ENCODE measurements at places on chromosomes 6 and 20.

DNA sequence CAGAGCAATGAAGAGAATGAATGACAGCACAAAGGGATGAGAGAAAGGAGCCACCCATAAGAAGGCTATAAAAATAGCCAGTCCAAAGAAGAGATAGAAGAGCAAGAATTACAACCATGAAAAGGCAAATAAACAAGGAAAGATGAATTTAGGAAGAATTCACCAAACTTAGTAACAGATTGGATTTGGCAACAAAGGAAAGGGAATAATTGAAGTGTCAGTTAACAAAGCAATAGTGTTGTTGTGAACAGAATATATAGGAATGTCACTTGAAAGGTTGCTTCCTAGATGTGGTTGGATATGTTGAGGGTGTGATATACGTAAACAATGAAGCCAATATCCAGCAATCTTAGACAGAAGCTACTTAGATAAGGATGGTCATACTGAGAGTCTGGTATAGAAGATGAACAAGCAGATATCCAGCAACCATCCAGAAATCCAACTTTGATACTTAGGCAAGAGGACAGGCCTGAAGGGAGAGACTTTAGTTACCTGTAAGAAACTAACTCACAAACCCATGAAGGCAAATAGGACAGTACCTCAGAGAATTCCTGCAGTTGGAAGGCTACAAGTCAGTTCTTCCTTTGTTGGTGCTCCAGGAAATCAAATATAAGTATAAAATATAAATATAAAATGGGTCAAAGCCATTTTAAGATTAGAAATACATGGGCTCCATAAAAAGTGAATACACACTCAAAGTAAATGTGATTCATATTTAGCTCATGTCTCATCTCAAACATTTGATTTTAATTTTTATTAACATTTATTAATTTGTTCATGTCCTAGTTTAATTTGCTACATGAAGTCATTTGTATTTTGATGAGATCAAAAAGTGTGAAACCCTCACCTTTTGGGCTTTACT is 106.5 kb downstream of the HFE start:
- no peak for DNase-seq

GRCh38 chr6:42255050-42255449 is 37.4 kb upstream of the MRPS10 start:
- no peak for DNase-seq

GRCh38 chr20:37803438-37804307 is 99.3 kb upstream of the VSTM2L start:
- no peak for DNase-seq

DNA sequence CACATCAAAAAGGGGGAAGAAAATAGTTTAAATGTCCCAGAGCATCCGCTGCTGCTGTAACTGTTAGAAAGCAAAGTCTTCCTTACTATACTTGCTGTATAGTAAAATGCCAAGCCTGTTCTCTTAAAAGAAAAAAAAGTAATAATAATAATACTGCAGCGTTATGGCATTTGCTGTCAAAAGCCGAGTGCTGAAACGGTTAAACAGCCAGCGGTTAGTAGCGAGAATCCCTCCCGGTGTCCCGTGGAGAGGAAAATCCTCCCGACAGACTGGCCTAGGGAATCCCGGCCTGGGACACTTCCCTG is 19.5 kb upstream of the NFATC2 start:
- DNase-seq: no peak

DNA sequence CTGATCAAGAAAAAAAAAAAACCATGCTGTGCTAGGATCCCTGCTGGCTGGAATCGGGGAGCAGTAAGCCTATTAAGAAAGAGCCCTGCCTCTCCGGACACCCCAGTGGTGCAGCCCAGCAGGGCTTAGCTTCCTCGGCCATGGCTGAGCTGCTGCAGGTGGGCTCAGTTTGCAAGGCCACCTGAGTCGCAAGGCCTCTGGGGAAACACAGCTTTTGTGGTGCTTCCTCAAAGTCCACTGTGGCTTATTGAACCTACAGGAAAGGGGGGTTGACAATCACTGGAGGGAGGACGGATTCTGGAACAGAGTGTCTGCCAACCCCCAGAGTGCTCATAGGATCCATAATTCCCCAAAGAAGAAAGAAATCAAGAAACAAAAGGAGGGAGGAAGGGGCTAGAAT is 240.8 kb downstream of the SMOC2 start:
- no peak for DNase-seq

GRCh38 chr6:36373368-36374019 is 14.0 kb downstream of the ETV7 start:
- DNase-seq: no peak

DNA sequence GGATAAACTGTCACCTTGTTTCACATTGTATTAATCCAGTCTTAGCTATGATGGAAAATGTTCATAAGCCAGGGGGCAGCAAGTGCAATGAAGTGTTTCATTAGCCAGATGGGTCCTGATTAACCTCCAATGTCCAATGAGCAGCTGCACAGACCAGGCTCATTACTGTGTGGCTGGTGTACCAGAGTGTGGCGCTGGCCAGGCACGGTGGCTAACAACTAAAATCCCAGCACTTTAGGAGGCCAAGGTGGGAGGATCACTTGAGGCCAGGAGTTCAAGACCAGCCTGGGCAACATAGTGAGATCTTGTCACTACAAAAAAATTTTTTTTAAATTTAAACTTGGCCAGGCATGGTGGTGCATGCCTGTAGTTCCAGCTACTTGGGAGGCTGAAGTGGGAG is 201.7 kb upstream of the FOXQ1 start:
- no peak for DNase-seq

- peak; percentile 73 for DNase-seq
Observed at GRCh38 chr6:39166189-39166911, 51.4 kb upstream of the SAYSD1 start.

DNA sequence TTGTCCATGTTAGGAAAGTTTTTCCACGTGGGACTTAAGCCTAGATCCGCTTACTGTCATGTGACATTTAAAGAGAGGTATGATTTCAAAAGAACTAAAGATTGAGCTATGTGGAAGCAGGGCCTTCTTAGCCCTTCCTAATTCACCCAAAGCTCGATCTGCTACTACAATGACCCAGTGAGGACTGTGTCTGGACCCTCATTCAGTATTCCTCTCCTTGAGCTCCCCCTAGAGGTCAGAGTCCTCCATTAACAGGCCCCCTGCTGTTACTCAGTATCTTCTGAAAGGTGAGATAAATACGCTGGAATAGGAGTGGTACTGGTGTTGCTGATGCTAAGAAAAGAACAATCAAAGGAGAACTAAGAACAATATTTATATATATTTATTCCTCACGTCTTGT is 414.0 kb downstream of the GJA1 start:
- DNase-seq: no peak

- DNase-seq: no peak
Observed at GRCh38 chr6:25157842-25158241, 121.3 kb upstream of the CARMIL1 start.

DNA sequence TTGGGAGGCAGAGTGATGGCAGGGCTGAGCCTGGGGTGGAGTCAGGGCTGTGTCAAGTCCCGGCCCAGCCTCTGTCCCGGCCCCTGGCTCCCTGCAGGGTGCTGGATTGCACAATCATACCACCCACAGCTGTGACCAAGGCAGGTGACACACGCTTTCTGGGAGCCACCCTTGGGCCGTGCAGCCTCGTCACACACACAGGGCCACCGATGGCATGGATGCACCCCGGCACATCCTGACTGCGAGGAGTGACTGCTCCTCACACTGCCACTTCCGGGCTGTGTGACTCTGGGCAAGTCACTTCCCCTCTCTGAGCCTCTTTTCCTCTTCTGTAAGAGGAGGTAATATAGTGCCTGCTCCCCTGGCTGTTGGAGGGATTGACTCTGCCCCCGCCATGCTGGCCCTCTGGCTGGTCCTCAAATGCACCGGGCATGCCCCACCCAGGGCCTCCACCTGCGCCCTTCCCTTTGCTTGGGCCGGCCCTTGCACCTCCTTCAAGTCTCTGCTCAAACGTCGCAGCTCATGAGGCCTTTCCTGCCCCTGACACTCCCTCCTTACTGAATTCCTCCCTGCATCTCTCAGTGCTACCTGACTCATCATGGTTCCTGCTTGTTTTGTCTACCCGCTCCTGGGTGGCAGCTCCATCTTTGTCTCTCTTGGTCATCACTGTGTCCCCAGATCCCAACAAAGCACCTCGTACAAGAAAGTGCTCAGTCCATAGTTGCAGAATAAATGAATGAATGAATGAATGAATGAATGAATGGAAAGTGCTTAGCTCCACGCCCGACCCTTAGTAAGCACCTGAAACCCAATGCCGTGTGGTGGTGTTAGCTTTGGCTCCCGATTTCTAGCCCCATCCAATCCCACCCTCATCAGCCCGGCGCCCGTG is 93.5 kb downstream of the CEBPB start:
- no peak for DNase-seq

DNA sequence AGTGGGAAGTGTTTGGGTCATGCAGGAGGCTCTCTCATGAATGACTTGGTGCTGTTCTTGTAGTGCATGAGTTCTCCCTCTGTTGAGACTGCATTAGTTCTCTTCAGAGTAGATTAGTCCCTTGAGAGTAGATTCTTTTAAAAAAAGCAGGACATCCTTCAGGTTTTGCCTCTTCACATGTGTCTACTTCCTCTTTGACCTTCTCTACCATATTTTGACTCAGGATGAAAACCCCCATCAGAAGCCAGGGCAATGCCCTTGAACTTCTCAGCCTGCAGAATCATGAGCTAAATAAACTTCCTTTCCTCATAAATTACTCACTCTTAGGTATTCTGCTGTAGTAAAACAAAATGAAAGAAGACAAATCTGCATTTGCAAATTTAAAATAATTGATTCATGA is 170.3 kb downstream of the CD109 start:
- DNase-seq: no peak

GRCh38 chr6:90048206-90048967 is 154.1 kb downstream of the GJA10 start:
- DNase-seq: no peak

DNA sequence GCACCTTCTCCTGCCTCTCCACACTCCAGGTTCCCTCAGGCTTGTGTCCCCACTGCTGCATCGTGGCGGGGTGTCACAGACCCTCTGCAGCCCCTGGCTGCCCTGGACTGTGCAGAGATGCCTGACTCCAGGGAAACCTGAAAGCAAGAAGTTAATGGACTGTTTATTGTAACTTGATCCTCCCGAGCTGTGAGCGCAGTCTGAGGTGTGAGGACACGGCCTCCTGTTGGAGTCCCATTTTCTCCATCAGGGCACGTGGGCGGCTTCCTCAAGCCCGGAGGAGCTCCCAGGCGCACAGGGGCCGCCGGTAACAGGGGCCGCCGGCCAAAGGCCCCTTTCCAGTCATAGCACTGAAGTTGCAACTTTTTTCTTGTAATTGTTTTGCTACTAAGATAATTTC is 16.9 kb downstream of the RBM38 start:
- DNase-seq: no peak

- DNase-seq: no peak
Observed at GRCh38 chr6:152386131-152386530, 251.0 kb downstream of the SYNE1 start.

DNA sequence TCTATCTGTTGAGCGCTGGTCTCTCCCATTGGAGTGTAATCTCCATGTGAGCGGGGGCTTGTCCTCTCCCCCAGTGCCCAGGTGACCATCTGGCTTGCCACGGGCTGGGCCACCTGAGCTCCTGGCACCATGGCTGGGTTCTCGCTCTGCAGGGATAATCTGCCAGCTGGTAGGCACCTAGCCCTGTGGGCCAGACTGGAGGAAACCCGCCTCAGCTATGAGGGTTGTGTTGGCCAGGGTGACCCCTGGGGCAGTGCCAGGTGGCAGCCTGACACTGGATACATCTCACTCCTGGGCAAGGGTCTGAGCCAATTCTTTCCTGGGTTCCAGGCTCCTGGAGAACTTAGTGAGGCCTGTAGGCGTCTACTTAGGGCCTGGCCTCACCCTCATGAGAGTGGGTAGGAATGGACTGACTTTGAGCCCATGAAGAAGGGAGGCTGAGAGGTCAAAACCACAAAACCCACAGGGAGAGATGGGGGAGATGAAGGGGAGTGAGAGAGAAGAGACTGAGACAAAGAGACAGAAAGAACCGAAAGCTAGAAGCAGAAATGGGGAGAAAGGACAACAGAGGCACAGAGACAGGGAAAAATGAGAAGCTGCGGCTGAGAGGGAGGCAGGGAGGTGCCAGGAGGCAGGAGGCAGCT is 5.8 kb upstream of the SLC52A3 start:
- DNase-seq: no peak

GRCh38 chr6:31202259-31203166 is 32.0 kb upstream of the POU5F1 start:
- no peak for DNase-seq

- DNase-seq: no peak
Observed at GRCh38 chr20:7214081-7214740, 446.7 kb downstream of the BMP2 start.

- DNase-seq: no peak
Observed at GRCh38 chr6:52373151-52373690, 11.3 kb downstream of the PAQR8 start.

GRCh38 chr20:20897145-20897544 is 184.7 kb upstream of the RALGAPA2 start:
- DNase-seq: no peak

DNA sequence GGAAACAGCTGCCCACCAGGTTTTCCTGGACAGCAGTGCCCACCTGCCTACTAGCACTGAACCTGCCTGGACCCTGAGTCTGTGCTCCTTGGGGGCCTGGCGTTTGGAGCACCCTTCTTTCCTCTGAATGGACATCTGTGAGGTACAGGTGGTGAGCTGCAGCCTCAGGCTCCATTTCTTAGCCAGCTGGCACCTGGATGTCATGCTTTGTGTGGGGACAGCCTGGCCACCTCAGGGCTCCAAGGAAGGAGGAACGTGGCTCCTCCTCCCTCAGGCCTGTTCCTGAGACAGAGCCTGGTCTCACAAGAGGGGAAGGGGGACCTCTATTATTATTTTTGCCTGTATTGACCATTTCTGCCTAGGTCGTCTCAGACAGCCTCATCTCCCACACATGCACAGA is 8.1 kb downstream of the TMEM151B start:
- no peak for DNase-seq
